ENCODE measurements at places on chromosomes 12 and 14. TPM values are rescaled to one million over a fixed set of nuclear protein-coding genes. Genes with fewer than 3 reads are reported as not detected.

CPNE6 gene
- total RNA-seq, result not detected

ZNF385A gene
- total RNA-seq, result 20.8 TPM

ARHGAP9 gene
- 0.56 TPM for total RNA-seq

KERA gene
- total RNA-seq, result not detected

CNTN1 gene
- total RNA-seq, result 0.77 TPM

LRCOL1 gene
- total RNA-seq, result 0.93 TPM

CEBPE gene
- total RNA-seq, result not detected

SLC17A8 gene
- total RNA-seq, result not detected

NUAK1 gene
- total RNA-seq, result 35.6 TPM

CDCA3 gene
- 67.9 TPM for total RNA-seq

ASCL4 gene
- total RNA-seq, result not detected

SPIC gene
- total RNA-seq, result not detected

CLEC4D gene
- not detected for total RNA-seq

GYS2 gene
- total RNA-seq, result not detected

GUCY2C gene
- total RNA-seq, result not detected

TSPAN31 gene
- total RNA-seq, result 23.5 TPM

GRCh38 chr14:100629696-100630095 is 42.5 kb upstream of the BEGAIN start:
- DNase-seq, result no peak

- DNase-seq, result no peak
These were observed 182.9 kb downstream of the C12orf42 start for GRCh38 chr12:103312742-103313354.

DNA sequence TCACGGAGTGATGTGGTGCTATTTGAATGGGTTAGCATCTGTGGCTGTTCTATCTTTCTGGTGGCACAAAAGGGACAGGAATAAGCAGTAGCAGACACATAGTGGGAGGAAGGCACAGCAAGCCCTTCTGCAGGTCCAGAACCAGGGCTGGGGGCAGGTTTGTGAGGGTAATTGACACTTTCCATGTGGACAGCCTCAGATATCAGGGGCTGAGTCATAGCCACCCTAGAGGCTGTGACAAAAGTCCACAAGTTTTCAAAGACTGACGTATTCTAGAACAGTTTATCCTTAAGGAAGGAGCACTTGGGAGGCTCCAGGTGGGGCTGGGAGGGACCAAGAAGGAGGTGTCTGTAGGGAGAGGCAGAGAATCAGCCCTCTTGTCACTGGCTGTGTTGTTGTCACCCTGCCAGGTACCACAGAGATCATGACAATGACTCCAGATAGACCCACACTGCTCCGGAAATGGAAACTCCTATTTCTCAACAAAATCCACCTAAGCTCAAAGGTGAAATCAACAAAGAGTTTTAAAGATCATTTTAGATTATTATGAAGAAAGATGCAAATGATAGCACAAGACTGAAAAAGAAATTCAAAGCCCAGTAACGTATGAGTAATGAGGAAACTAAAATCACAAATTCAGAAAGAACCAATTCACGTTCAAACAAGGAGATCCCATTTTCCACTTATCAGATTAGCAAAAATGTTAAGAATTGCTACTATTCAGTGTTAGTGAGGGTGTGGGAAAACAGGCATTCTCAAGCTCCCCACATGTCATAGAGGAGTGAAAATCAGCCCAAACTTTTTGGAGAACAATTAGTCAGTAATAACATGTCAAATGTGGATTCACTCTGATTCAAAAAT is 48.3 kb downstream of the NFKBIA start:
- no peak for DNase-seq

GRCh38 chr12:19307451-19307850 is 131.8 kb upstream of the AEBP2 start:
- no peak for DNase-seq

DNA sequence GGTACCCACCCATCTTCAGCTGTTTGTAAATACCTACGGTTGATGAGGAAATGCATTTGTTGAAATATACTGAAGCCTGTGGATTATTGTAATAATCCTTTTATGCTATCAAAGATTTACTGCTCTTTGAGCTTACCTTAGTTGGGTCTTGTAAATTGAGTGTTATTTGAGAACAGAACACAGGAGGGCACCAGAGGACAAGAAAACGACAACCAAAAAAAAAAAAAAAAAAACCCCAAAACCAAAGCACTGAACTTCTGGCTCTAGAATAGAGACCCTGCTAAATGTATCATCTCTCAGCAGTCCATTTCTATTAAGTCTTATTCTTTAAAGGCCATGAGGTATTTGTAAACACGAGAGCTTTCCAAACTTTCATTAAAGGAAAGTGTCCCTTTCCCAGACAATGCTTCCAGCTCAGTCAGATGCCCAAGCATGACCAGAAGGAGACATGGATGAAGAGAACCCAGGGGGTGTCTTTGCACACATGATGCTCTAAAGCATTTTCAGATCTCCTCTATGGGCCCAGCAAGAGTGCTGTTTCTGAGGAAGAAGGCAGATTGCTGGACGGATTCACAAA is 763.9 kb downstream of the NRXN3 start:
- DNase-seq, result peak; percentile 20

DNA sequence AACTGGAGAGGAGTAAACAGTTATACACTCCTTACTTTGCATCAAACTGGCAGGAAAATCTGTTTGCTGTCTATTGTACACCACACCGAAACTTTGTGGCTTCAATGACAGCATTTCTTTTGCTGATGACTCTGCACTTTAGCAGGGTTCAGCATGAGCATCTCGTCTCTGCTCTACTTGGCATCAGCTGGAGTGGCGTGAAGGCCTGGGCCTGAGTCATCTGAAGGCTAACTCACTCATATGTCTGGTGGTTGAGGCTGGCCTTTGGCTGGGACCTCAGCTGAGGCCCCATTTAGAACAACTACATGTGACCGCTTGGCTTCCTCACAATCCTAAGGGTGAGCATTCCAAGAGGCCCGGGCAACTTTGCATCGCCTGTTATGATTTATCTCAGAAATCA is 28.7 kb upstream of the REP15 start:
- no peak for DNase-seq

DNA sequence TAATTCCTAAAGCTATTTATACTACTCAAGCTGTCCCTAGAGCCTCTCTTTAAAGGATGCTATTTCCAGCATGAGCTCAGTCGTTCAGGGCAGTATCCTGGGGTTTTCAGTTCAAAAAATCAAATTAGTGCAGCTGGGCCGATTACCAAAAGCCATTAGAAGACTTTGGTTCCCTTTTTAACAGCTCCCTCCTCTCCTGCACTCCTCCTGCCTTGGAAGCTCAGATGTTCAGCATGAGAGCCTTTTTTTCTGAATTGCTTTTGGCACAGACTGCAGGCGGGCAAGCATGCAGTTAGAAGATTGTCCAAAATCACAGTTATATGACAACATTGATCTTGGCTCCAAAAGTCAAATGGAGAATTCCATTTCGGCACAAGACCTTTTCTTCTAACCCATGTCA is 179.6 kb downstream of the SLC35F4 start:
- DNase-seq, result no peak

- no peak for DNase-seq
These were observed 127.5 kb upstream of the RMST start for GRCh38 chr12:97335115-97335514.

- DNase-seq, result no peak
These were observed 84.6 kb upstream of the DYNC1H1 start for GRCh38 chr14:101879529-101880336.

GRCh38 chr12:59014885-59015284 is 94.6 kb upstream of the LRIG3 start:
- no peak for DNase-seq

GRCh38 chr14:60153991-60154390 is 11.2 kb downstream of the DHRS7 start:
- no peak for DNase-seq

DNA sequence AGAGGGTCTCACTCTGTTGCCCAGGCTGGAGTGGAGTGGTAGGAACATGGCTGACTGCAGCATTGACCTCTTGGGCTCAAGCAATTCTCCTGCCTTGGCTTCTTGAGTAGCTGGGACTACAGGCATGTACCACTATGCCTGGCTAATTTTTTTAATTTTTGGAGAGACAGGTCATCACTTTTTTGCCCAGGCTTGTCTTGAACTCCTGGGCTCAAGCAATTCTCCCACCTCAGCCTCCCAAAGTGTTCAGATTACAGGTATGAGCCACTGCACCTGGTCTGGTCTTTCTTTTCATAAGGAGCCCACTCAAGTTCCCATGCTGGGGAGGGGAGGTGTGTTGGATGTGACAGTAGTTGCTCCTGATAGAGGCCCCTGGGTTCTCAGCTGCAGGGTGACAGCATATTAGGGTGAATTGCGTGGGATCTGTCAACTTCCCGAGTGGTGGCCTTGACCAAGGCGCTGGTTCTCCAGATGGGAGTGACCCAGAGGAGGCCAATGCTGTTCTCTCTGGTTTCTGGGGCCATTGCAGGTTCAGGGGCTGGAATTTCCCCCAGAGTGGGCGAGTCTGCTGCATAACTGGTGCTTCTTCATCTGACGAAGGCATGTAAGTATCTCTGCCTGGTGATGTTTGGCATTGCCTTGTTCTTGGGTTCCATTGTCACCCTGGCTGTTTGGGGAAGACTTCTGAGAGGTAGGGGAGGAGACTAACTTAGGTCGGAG is 52.4 kb upstream of the ESRRB start:
- no peak for DNase-seq

DNA sequence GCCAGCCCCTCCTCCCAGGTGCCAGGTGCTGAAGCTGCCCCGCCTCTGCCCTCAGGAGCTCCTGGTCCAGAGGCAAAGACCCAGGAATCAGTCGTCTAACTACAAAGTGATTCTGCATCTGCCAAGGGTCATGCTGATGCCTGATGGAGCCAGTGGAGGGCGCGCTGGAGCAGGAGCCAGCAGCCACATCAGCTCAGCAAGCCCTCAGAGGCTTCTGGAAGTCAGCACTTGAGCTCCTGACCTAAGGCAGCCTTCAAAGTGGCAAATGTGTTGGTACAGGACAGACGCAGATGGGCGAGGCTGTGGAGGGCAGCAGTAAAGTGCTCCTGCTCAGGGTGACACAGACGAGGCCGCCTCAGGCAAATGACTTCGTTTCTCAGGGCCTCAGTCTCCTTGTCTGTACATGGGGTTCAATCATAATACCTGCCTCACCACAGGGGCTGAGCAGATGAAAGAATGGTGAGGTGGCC is 10.9 kb downstream of the C12orf43 start:
- DNase-seq, result peak; percentile 56

- DNase-seq, result no peak
These were observed 89.7 kb downstream of the TMCC3 start for GRCh38 chr12:94560431-94561221.

GRCh38 chr12:86914721-86915120 is 658.5 kb upstream of the MGAT4C start:
- DNase-seq, result peak; percentile 3

DNA sequence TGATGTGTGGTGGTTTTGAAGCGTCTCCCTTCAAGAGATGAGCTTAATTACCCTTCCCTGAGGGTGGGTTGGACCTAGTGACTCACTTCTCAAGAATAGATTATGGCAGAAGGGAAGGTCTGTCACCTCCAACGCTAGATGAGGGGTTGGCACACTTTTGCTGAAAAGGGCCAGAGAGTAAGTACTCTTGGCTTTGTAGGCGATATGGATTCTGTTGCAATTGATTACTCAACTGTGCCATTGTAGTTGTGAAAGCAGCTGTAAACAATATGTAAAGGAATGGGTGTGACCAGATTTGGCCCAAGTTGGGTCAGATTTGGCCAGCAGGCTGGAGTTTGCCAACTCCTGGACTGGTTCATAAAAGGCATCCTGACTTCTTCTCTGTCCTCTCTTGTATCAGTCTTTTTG is 53.3 kb downstream of the SMIM41 start:
- no peak for DNase-seq

GRCh38 chr12:47388712-47389111 is 309.0 kb upstream of the AMIGO2 start:
- no peak for DNase-seq

DNA sequence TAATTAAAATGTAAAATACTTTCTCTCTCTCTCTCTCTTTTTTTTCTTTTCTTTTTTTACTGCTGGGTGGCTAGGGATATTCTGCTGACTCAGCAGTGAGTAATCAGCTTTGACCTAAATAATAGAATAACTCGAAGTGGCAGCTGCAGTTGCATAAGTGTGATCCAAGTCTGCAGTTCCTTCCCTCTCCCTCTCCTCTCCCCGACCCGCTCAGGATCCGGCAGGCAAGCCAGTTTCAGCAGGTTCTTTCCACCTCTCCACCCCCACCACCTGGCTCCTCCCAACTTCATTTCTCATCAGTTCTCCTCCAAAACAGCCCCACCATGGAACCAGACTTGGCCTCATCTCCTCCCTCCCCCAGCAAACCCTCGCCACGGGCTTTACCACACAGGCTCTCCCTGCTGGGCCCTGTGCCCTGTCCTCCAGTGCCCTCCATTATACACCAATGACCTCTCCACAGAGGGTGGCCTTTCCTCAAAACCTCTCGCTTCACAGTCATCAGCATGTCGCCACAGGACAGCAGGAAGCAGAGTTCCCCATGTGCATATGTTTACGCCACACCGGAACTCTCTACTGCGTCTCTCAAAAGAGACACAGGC is 22.4 kb downstream of the SLC7A8 start:
- no peak for DNase-seq

- no peak for DNase-seq
These were observed 280.5 kb downstream of the PCNX1 start for GRCh38 chr14:71187633-71188356.

DNA sequence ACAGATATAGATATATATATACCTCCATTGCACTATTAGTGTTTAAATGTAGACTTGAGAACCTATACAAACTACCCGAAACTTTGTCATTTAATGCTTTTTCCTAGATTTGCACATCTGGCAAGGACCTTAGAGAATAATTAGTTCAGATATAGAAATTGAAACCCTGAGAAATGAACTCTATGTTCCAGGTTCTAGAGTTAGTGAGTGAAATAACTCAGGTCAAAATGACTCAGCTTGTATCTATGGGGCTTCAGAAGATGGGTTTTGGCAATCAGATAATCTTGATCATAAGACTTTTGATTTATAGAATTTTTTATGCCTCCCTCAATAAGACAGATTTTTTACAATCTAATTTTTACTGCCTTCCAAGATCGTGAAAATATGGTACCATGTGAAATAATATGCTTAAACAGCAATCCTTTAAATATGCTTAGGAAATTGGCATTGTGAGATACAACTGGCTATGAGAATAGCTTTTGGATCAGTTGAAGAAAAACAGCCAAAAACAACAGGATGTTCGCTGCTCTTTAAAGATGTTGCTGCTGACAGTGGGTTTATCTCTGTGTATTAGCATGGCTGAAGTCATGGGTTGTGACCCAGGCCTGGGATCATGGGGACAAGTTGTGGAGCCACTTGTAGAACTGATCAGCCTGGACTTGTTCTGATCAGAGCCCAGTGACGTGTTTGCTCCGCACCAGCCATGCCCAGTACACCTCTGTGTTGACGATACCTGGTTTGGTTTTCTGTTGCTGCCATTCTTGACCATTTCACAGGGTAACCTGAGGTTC is 63.6 kb downstream of the TTLL5 start:
- no peak for DNase-seq

GRCh38 chr14:104442107-104442551 is 137.4 kb upstream of the C14orf180 start:
- DNase-seq, result no peak

GRCh38 chr14:101008631-101009336 is 105.3 kb upstream of the RTL1 start:
- DNase-seq, result no peak

GRCh38 chr12:52341066-52341580 is 19.9 kb upstream of the KRT83 start:
- no peak for DNase-seq

Measured in neural crest cell (in vitro differentiated cells).